ENCODE measurements at places on chromosomes 16 and 17.
A peak's percentile ranks its signal among the peaks of the same experiment; 100 is the strongest.

DNA sequence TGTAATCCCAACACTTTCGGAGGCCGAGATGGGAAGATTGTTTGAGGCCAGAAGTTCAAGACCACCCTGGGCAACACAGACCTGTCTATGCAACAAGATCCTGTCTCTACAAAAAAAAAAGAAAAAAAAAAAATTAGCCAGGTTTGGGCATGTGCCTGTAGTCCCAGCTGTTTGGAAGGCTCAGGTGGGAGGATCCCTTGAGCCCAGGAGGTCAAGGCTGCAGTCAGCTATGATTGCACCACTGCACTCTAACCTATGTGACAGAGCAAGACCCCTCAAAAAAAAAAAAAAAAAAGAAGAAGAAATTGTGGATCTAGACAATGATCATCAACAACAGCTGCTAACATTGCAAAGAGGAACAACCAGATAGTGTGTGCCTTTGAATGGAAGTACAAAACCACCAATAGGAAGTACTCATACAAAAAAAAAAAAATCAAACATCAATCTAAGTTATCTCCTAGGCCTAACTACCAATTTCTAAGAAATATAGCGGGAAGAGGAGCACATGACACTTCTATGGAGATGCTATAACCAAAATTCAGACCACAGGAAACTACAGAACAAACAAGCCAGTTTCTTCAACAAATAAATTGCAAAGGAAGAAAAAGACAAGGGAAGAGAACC lies 258.7 kb downstream of the MRTFB start:
- no peak for DNase-seq

DNA sequence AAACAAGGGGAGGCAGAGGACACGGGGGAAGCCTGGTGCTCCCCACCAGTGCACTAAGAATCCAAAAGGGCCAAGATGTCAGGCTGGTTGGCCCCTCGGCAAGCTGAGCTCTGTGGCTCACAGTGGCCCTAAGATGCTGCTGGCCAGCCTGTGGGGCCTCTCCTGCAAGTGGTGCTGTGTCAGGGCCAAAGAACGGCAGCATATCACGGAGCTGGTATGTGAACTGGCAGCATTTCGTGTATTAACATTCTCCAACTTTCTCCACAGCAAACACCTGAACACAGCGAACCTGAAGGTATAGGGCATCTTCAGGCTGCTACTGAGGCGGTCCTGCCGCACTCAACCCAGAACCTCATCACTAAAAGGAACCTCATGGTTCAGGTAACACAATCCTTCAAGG lies 34.8 kb downstream of the VAC14 start:
- DNase-seq, result no peak

DNA sequence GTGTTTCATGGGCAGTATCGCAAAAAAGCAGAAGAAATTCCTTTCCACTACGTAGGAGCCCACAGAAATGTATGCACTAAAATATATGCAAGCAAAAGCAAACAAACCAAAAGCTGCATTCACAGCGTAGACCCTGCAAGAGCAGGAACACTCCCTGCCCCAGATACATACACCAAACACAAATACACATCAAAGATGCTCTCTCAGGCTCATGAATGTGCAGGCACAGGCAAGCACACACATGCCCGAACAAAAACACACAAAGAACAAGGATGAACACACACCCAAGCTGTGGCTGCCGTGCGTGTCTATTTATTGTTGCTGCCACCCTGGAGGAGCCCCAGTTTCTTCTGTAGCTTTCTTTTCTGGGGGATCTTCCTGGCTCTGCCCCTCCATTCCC lies 1.7 kb downstream of the NUPR1 start:
- no peak for DNase-seq

DNA sequence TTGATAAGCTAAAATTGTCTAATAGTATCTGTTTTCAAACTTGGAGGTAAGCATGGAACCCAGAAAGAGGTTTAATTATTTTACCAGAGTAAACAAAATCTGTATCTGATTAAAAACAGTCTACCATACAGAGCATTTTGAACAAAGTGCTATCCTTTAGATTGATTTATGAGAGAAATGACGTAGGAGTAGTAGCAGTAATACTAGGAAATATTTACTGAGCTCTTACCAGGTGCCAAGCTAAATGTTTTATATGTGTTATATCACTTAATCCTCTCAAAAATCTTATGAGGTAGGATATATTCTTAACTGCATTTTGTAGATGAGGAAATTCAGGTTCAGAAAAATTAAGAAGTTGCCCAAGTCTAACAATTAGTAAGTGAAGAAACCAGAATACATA lies 186.4 kb upstream of the NOG start:
- no peak for DNase-seq

- no peak for DNase-seq
These were observed 67.8 kb downstream of the RPH3AL start for GRCh38 chr17:284676-285355.

GRCh38 chr17:31508288-31509094 lies 117.0 kb downstream of the RAB11FIP4 start:
- DNase-seq, result no peak

GRCh38 chr17:79508291-79508716 lies 102.5 kb downstream of the RBFOX3 start:
- no peak for DNase-seq

- no peak for DNase-seq
These were observed 2.0 kb upstream of the ABCC12 start for GRCh38 chr16:48157794-48158193.

DNA sequence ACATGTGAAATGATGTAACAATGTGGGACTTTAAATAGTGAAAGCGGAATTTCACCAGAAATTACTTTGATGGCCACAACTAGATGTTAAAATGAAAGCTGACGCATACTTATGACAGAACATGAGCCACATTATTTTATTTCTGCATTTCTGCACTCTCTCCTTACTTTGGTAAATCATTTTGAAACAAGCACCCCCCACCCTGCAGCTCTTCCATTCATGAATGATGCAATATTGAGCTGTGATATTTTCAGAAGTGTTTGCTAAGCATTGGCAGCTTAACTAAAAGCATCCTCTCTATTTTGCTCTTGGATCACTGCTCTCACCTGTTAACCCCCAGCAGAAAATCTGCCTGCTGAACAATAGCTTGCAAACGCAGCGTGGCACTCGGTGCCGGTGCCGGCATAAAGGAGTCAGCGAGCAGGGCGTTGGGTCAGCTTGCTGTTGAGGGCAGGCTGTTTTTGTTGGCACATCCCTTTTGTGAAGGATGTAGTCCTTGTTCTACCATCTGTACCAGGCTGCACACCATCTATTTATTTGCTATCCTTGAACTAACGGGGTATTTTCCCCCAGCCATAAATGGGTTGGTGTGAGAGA lies 30.8 kb upstream of the CBLN1 start:
- no peak for DNase-seq

DNA sequence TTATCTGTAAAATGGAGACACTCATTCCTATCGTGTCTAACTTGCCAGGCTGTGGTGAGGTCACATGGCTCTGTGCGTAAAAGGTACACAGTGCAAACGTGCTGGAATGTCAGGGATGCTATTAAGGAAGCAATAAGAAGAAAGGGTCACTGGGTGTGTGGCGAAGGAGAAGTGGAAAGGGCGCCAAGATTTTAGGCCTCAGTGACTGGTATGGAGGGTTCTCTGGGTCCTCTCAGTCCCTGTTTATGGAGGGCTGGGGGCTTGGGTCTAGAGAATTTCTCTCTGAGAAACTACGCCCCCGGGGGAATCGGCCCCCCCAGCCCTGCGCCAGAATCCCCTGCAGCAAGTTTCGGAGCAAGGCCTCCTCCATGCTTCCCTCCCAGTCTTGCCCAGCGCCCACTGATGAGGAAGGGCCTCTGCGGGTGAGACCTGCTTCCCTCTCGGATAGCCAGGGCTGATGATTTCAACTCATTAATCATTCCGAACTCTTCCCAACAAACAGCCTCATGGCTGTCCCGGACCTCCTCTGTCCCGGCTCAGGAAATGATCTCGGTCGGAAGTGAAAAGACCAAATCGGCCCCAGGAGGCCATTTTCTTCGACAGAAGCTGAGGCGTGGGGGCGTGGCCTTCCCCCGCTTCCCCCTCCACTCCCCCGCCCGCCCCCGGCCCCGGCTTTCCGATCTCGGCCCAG lies 1.2 kb upstream of the HEXIM1 start:
- DNase-seq, result no peak

- DNase-seq, result no peak
These were observed 1.2 kb downstream of the UBALD2 start for GRCh38 chr17:76266244-76266938.

DNA sequence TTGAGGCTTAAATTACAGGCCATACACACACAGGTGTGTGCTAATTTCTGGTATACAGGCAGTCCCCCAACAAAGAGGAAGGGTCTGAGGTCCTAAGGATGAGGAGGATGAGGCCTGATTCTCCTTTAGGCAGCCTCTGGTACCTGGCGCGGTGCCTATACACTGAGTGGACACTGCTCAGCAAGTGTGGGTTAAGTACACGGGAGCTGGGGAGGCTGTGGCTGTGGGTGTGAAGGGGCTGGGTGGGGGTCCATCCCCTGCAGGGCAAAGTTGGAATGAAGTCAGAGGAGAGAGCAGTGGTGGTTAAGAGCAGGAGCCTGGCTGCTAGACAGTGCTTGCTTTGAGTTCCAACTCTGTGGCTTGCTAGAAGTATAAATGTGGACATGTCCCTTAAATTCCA lies 10.9 kb downstream of the MRM1 start:
- no peak for DNase-seq

- DNase-seq, result no peak
These were observed 20.5 kb upstream of the HELZ start for GRCh38 chr17:67265436-67266019.

- peak; percentile 24 for DNase-seq
These were observed 664 bp upstream of the NKD1 start for GRCh38 chr16:50547340-50548124.

DNA sequence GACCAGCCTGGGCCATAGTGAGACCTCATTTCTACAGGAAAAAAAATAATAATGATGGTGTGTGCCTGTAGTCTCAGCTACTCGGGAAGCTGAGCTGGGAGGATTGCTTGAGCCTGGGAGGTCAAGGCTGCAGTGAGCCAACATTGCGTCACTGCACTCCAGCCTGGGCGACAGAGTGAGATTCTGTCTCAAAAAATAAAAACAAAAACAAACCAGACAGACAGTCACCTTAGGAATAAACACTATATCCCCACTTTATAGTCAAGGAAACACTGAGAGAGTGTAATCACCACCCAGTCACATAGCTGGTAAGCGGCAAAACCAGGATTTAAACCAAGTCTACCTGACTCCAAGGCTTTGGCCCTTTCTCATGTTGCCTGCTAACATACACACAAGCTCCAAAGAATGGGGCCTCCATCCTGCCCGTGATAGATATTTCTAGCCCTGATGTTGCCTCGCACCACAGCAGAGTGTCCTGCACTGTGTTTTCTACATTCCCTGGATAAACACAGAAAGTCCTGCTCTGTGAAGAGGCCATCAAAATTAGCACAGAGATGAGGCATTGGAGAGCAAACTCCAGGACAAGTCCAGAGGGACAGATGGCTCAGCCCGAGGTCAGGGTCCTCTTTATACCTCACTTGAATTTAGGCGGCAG lies 66.1 kb upstream of the SMURF2 start:
- no peak for DNase-seq

GRCh38 chr17:10744501-10745000 lies 14.7 kb upstream of the TMEM220 start:
- no peak for DNase-seq

DNA sequence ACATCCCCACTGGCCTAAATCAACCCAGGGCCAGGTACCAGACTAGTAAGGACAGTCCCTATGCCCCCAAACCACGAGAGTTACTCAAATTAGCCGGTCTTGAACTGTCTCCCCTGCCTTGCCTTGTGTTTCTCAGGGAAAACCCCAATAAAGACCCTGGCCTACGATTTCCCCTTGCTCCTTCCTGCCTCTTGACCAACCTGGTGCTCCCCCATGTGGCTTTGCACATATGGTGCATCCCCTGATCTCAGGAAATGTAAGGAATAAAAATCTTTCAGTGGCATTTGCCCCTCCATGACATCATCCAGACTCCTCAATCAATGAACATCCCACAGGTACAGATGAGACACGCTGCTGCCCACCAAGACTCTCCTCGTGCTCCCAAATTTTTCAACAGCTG lies 87.9 kb downstream of the ZNF18 start:
- DNase-seq, result no peak

- no peak for DNase-seq
These were observed 1.8 kb downstream of the RNF43 start for GRCh38 chr17:58415371-58416055.

DNA sequence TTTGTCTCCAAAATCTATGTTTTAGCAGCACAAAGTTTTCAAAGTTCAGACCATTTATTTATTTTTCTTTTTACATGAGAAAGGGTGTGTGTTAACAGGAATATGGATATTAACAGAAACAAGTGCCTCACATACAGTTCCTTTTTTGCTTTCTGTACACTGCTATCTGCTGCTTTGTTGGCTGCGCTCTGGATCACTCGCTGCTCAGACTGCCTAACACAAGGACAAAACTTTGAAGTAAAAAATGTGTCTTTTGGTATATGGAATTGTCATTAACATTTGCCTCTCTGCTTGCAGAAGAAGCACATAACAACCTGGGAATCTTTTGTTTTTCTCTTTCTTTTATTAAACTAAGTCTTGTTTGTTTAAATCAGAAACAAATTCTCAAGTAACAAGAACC lies 262.8 kb downstream of the ZFHX3 start:
- no peak for DNase-seq

GRCh38 chr16:11182411-11182810 lies 73.6 kb downstream of the SOCS1 start:
- DNase-seq, result no peak

- DNase-seq, result no peak
These were observed 64.6 kb upstream of the CRHR1 start for GRCh38 chr17:45719335-45720071.

GRCh38 chr17:83189044-83190003 lies 109.9 kb downstream of the METRNL start:
- no peak for DNase-seq

DNA sequence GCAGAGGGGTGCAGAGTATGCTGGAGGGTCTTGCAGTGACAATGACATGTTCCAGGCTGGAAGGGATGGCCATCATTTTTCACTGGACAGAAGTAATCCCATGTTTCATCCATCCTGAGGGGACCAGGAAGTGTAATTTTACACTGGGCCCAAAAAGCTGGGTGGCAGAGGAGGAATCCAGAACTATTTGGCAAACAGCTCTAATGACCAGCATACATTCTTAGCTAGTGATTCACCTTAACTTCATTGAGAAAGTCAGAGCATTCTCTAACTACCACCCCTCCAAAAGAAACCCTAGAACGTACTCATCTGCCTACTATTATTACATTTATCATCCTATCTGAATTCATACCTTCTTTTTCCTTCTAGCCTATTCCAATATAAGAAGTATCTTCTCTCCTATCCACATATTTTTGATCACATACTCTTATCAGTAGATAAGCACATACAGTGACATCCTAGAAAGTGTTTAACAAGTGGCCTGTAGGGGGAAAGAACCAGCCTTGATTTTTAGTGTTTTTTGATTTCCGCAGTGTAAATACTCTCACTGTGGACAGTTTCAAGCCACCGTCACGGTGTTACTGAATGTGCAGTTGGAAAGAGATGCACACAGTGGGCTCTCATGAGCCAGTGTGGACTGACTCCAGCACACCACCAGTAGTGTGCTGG lies 118.1 kb downstream of the FTO start:
- DNase-seq, result no peak

Measured in stimulated activated CD4-positive, alpha-beta T cell treated with anti-CD3 and anti-CD28 coated beads, Interleukin-1b, Interleukin-23, amount 100 ng/mL, for 24 hours (primary cell).